ENCODE measurements at places on chromosomes 2 and 18. TPM values are rescaled to one million over a fixed set of nuclear protein-coding genes. Genes with fewer than 3 reads are reported as not detected.

- peaks cover 2% of the 10 kb centered on the region for H3K36me3 ChIP-seq
- peaks cover 2% of the 10 kb centered on the region for H3K27me3 ChIP-seq
- DNase-seq = no peak
These were observed 54.9 kb downstream of the IL1RL2 start for GRCh38 chr2:102241616-102242305.

DNA sequence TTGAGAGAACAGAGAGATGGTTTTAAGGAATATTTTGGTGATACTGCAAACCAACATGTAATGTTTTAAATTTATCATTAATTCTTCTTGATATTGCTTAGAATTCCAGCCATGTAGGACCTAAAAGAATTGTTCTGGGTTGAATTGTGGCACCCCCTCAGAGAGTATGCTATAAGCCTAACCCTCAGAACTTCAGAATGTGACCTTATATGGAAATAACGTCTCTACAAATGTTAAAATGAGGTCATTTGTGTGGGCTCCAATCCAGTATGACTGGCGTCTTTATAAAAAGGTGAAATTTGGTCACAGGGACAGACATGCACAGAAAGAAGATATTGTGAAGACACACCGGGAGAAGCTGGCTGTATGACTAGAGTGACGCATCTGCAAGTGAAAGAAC lies 193.6 kb downstream of the NRXN1 start:
- H3K36me3 ChIP-seq = no peaks in the 10 kb centered on the region
- no peak overlapping the region for H3K4me3 ChIP-seq
- no peaks in the 10 kb centered on the region for H3K27me3 ChIP-seq
- no peaks in the 10 kb centered on the region for H3K4me1 ChIP-seq

DNA sequence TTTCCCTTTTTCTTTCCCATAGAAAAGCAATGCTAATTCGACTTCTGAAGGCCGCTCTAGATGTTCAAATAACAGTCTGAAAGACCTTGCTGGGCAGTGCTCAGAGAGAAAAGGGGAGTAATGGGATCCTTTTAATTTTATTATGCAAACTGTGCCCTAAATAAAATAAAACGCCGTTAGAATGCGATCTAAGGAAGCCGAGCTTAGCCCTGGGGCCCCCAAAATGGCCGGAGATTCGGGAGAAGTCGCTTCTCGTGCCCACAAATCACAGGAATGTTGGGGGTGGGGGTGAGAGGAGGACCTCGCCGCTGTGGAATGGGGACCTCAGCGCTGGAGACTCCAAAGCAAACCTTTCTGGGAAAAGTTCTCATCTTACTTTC lies 8.4 kb upstream of the POU3F3 start:
- peak overlapping the region; percentile 37 for H3K27ac ChIP-seq
- H3K36me3 ChIP-seq = peaks cover 1% of the 10 kb centered on the region
- H3K27me3 ChIP-seq = peaks cover 87% of the 10 kb centered on the region
- H3K4me1 ChIP-seq = peaks cover 9% of the 10 kb centered on the region
- H3K4me3 ChIP-seq = peak overlapping the region; percentile 29

GRCh38 chr18:36296650-36297416 lies 680 bp upstream of the FHOD3 start:
- H3K27ac ChIP-seq = no peak overlapping the region
- H3K36me3 ChIP-seq = no peaks in the 10 kb centered on the region
- DNase-seq = peak; percentile 35

DNA sequence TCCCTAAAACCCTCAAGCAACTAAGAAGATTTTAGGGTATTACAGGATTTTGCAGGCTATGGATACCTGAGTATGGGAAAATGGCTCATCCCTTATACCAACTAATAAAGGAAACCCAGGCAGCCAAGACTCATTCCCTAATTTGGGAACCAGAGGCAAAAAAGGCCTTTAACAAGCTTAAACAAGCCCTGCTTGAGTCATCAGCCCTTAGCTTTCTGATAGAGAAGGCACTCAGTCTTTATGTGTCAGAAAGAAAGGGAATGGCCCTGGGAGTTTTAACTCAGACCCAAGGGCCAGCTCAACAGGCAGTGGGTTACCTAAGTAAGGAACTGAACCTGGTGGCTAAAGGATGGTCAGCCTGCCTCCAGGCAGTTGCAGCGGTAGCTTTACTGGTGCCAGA lies 96.9 kb upstream of the RMP24 start:
- DNase-seq = no peak
- H3K36me3 ChIP-seq = no peaks in the 10 kb centered on the region
- H3K27me3 ChIP-seq = peaks cover 14% of the 10 kb centered on the region
- no peak overlapping the region for H3K27ac ChIP-seq
- H3K4me3 ChIP-seq = no peak overlapping the region

- DNase-seq = no peak
- H3K36me3 ChIP-seq = no peaks in the 10 kb centered on the region
- no peak overlapping the region for H3K4me3 ChIP-seq
- no peak overlapping the region for H3K27ac ChIP-seq
- H3K27me3 ChIP-seq = no peaks in the 10 kb centered on the region
- H3K4me1 ChIP-seq = peaks cover 8% of the 10 kb centered on the region
These were observed 5.0 kb downstream of the SFTPB start for GRCh38 chr2:85662899-85663593.

Gene CLEC4F
- total RNA-seq = not detected

Gene AKAIN1
- not detected for total RNA-seq

Gene OR6B2
- not detected for total RNA-seq
